ENCODE measurements at places on chromosomes 2 and 18.

DNA sequence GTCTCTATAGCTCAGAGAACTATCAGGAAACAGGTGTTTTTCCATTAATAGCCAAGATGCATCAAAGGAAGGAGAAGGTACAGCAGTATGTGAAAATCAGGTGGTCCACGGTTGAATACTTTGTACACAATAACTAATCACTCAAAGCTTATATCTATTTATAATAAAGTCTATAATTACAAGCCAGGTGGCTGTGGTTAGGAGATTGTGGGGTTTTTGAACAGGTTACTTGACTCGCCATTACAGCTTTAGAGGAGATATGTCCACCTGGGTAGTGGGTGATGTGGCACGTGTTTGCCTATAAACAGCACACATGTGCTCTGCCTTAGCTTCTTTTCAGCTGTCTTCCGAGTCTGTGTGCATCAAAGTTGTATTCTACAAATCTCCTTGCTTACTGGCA lies 892.2 kb upstream of the ZEB2 start:
- DNase-seq = no peak

DNA sequence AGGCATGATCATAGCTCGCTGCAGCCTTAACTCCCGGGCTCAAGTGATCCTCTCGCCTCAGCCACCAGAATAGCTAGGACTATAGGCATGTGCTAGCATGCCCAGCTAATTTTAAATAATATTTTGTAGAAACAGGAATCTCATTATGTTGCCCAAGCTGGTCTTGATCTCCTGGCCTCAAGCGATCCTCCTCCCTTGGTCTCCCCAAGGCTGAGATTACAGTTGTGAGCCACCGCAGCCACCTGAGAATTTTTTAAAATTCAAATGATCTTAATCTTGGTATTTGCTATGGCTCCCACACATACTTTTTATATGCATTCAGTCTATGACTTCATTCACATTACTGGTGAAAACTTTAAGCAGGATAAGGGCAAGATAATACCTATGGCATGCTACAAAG lies 13.1 kb downstream of the KRCC1 start:
- DNase-seq = no peak

GRCh38 chr2:61177727-61178549 lies 15.9 kb downstream of the C2orf74 start:
- no peak for DNase-seq

- no peak for DNase-seq
Observed at GRCh38 chr2:14901737-14902136, 269.2 kb downstream of the LRATD1 start.

DNA sequence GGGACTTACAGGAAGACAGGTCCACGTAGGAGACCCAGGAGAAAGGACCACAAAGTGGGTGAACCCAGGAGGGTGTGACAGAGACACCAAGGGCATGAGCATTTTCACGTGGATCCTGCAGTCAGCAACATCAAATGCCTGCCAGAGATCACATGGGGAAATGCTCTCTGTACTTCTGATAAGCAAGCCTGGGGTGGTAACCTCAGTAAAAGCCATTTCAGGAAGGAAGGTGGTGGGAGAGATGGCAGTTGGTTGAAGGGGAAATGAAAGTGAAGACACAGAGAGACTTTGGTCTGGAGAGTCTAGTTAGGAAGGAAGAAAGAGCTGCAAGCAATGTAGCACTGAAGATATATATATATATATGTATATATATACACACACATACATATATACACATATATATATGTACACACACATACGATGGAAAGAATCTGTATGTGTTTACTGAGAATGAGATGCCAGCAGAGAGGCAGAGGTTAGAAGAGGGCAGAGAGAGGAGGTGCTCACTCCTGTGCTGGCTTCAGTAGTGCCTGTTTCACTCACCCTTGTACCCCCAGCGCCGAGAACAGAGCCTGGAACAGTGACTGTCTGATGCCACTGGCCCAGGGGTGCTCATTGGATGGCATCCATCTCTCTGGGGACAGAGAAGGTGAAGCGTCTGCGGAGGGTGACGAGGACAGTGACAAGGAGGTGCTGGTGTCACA lies 314.9 kb downstream of the AFF3 start:
- DNase-seq = no peak

DNA sequence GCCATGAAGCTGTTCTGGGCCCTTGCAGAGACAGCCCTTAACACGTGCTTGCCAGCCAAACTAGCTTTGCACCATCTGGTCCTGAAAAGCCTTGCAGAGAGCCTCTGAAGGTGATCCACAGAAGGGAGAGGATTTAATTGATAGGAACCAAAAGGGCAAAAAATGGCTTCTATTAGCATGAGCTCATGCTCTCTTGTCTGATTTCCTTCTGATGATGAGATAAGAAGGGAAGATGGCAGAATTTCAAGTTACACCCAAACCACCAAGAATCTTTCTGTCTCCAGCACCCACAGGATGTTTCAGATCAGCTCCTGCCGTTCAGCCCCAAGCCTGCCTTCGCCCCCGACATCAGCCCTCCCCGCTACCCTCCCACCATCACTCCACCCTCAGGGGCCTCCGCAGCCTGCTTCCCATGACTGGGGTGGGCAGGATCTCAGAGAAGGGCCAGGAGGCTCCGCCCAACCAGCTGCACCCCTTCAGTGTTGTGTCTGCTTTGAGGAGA lies 23.4 kb upstream of the GLI2 start:
- no peak for DNase-seq

GRCh38 chr18:8153887-8154583 lies 455.2 kb upstream of the RAB12 start:
- no peak for DNase-seq

DNA sequence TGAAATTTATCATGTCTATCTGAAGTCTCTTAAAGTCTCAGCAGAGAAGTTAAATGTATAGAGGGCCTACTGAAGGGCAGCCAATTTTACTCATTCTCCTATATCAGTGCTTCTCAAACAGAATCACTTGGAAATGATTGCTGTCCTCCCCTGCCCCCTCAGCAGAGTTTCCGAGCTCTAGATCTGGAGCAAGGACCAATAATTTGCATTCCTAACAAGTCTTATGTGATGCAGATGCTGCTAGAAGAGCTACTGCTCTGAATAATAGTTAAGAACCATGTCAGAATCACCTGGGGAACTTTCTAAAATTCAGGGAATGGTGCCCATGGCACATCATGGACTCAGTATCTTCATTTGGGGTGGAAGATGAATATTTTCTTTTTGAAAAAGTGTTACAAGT lies 105.6 kb upstream of the EPHA4 start:
- no peak for DNase-seq

- DNase-seq = no peak
Observed at GRCh38 chr2:188158337-188159100, 133.2 kb upstream of the GULP1 start.

- DNase-seq = no peak
Observed at GRCh38 chr2:230938098-230938497, 13.1 kb upstream of the GPR55 start.

- peak; percentile 35 for DNase-seq
Observed at GRCh38 chr2:21916934-21917522, 793.3 kb downstream of the TDRD15 start.

GRCh38 chr18:65411061-65411460 lies 339.8 kb upstream of the CDH7 start:
- no peak for DNase-seq

DNA sequence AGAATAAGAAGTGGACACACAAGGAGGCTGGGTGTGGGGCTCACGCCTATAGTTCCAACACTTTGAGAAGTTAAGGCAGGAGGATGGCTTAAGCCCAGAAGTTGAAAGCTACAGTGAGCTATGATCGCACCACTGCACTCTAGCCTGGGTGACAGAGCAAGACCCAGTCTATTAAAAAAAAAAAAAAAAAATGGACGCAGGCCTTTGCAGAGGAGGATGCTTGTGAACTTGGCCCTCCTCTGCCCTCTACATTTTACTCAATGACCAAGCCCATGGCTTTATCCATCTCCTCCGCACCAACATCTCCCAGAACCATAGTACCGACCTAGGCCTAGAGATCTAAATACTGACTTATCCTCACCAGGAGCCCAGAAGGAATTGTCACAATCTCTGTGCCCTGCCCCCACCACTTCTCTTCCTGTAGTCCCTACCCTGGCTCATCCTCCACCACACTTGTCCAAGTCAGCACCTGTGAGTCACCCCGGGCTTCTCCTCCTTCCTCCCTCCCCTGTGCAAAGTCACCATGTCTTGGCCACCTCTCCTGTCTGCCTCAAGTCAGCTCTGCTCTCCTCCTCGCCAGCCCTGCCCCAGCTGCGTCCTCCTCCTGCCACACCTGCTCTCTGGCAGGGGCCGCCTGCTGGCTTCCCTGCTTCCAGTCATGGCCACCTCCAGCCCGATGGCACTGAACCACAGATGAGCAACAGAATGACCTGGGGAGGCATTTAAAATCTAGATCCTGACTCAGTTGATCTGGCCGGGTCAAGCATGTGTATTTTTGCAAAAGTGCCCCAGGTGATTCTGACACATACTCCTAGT lies 35.8 kb upstream of the ASPRV1 start:
- no peak for DNase-seq

DNA sequence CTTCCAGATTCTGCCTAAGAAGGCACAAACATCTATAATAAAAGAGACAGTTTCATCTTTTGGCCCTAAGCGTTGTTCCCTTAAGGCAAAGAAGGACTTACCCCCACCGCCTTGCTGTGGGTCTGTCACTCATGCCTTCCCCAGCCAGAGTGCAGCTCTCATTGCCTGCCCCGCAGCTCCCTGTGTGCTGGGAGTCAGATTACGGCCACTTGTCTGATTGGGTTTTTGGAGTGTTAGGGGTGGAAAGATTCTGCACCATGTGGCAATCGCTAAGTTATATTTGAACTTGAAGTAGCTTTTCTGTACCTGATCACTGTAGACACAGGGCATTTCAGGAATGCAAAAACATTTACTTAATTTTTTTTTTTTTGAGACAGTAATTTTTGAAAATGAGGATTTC lies at the start of gene AQP4:
TSS of gene AQP4 (minus strand) at position 151 of the 400 bp plus-strand sequence. CDS start at position 133, 18 bp downstream.
- DNase-seq = no peak

DNA sequence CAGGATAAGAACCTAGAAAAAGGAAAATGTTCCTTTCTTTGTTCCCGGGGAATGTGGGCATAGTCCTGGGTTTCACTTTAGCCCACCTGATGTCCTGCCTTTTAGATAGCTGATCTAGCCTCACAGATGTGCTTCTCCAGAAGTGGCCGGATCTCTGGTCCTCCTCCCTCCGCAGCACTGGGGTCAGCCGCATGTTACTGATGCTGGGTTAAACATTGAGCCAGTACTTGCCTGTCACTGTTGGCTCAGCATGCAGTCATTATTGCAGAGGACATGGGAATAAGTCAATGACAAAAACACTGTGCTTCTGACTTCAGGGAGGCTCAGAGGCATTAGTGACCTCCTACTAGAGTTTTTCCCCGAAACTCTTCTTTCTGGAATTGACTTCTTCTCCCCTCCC lies 27.6 kb downstream of the NCK2 start:
- DNase-seq = no peak

- DNase-seq = no peak
Observed at GRCh38 chr2:46878886-46879285, 36.7 kb downstream of the MCFD2 start.

GRCh38 chr2:100425107-100425506 lies 7.6 kb upstream of the CHST10 start:
- DNase-seq = no peak

DNA sequence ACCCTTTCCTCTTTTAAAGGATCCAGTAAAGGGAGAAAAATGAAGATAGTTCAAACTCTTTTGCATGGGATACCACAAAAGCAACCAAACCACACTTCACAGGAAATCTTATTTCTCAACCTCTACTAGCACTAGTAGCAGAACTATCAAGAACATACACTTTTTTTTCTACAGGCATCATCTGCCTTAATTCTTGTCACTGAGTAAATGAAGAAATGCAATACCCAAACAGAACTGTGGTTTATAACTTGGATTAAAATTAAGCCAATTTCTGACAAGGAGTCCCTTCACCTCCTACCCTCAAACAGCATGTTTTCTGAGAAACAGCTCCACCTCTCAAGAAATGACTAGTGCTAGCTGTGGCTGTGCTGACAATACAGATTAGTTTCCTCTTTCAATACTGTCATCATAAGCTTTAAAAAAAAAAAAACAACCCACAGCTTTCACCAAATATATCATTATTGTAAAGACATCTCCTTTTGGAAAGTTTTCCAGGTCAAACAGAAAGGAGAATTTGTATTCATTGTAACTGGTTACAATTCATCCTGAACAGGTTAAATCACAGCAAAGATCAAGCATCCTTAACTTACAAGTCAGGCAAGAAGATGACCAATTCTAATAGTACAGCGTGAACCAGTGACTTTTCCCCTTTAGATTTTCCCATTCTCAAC lies 44.4 kb downstream of the PTPN2 start:
- no peak for DNase-seq

DNA sequence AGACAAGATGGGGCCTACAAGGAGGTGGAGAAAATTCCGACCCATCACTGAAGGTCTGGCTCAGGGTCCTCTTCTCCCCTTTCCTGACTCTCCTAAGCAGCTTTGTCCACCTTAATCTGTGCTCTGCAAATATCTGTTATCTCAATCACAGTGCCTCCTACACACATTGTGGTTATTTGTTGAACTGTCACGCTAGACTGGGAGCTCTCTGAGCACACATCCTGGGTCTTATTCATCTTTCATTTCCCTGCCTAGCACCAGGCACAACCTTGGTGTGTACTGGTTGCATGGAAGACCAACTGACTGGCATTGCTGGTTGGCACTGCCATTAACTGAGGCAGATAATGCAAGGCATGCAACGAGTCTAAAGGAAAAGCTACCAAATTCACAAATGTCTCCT lies 122.9 kb upstream of the ST6GAL2 start:
- no peak for DNase-seq

DNA sequence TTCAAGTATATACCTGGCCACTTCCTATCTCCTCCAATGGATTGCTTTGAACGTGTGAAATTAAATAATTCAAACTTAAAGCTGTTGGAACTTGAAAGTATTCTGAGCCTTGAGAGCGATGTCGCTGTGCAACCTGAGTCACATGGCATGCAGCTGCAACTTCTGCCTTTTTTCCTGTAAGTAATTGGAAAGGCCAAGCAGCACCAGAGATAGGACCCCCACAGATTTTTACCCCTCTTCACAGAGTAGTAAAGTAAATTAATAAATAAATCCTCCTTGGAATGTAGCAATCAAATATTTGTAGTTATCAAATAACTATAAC lies 3.2 kb upstream of the RNF149 start:
- no peak for DNase-seq

GRCh38 chr2:138518860-138519259 lies 17.3 kb downstream of the SPOPL start:
- DNase-seq = no peak

DNA sequence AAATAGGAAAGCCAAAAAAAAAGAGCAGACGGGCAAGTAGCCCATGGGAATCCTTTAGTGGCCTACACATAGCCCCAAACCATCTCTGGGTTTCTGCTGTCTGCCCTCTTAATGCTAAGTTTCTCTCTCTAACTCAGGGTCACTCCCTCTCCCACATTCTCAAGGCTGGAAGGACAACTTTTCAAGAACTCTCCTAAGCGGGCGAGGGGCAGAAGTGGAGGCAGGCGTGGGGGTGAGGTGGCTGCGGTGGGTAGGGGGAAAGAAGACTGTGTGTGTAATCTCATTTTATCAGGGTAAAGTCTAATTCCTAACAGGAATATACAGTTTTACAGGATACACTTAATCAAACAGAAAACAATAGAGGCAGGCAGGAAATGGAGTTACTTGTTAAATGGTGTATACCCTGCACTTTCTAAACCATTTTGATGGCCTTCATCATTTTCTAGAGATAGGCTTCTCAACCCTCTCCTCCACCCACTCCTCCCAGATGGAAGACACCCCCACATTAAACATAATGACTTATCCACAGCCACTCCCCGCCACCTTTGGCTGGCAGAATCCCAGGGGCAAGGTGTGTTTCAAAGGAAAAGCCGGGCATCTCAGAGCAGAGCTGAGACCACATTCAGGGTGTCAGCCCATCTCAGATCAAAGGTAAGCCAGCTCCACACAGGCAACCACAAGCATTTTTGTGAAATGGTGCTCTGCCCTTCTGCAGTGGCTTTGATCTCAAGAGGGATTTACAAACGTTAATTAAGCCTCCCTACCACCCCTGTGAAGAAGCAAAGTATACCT lies 6.8 kb downstream of the SMAD7 start:
- no peak for DNase-seq

Measured in muscle of arm (tissue), 14 donors.